ENCODE measurements at places on chromosomes 1 and 21.

- no peak for DNase-seq
- no peak overlapping the region for H3K27ac ChIP-seq
- H3K27me3 ChIP-seq = no peaks in the 10 kb centered on the region
Observed at GRCh38 chr1:114323959-114324661, 170.4 kb upstream of the SYT6 start.

GRCh38 chr1:230788561-230789275 is 41.5 kb downstream of the CAPN9 start:
- H3K27me3 ChIP-seq = no peaks in the 10 kb centered on the region
- no peaks in the 10 kb centered on the region for H3K4me1 ChIP-seq
- no peaks in the 10 kb centered on the region for H3K36me3 ChIP-seq
- no peak overlapping the region for H3K4me3 ChIP-seq
- no peak overlapping the region for H3K27ac ChIP-seq

GRCh38 chr1:215679231-215679630 is 112.1 kb downstream of the KCTD3 start:
- H3K36me3 ChIP-seq = no peaks in the 10 kb centered on the region
- H3K27ac ChIP-seq = no peak overlapping the region
- no peaks in the 10 kb centered on the region for H3K4me1 ChIP-seq
- no peak overlapping the region for H3K4me3 ChIP-seq
- H3K27me3 ChIP-seq = no peaks in the 10 kb centered on the region
- DNase-seq = no peak

DNA sequence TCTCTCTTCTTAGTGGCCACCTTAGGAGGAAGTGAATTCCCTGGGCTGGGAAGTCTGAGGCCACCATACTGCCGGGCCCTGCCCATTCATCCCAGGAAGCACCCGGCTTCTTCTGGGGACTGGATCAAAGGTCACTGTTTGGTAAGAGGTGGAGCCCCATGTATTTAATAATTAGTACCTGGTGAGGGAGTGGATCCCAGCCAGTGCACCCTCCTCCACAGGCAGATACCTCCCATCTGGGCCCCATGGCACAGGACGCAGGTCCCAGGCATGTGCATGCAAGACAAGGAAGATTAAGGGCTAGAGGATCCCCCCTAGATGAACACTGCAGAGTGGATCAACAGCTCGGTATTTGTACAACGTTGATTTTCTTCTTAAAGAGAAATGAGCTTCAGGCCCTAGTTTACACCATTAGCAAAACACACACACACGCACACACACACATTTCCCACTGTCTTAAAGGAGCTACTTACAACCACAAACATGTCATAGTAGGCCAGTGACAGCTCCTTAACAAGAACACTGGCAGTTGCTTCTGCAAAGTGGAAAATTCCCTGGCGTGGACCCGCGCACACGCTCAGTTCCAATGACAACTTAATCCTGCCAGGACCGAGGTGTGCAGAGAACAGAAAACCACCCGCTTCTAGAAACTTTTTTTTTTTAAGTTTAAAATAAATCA is 90.7 kb downstream of the MRPL37 start:
- DNase-seq = no peak
- no peaks in the 10 kb centered on the region for H3K36me3 ChIP-seq
- H3K4me1 ChIP-seq = peaks cover 70% of the 10 kb centered on the region
- H3K27ac ChIP-seq = no peak overlapping the region

DNA sequence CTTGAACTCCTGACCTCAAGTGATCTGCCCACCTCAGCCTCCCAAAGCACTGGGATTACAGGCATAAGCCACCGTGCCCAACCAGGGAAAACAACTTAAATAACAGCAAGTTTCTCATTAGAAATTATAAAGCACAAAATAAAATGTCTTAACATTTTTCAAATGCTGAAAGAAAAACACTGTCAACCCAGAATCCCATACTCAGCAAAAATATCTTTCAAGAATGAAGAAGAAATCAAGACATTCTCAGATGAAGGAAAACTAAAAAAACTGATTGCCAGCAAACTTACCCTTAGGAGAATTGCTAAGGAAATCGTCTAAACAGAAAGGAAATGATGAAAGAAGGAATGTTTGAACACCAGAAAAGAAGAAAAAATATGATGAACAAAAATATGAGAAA is 191.1 kb upstream of the NR5A2 start:
- no peaks in the 10 kb centered on the region for H3K4me1 ChIP-seq
- H3K27me3 ChIP-seq = no peaks in the 10 kb centered on the region
- no peaks in the 10 kb centered on the region for H3K36me3 ChIP-seq
- no peak overlapping the region for H3K27ac ChIP-seq

- H3K27me3 ChIP-seq = no peaks in the 10 kb centered on the region
- no peak for DNase-seq
- H3K4me1 ChIP-seq = no peaks in the 10 kb centered on the region
- no peak overlapping the region for H3K4me3 ChIP-seq
- no peaks in the 10 kb centered on the region for H3K36me3 ChIP-seq
- H3K27ac ChIP-seq = no peak overlapping the region
Observed at GRCh38 chr1:191963286-191963685, 195.0 kb upstream of the RGS18 start.

- H3K27me3 ChIP-seq = no peaks in the 10 kb centered on the region
- H3K4me1 ChIP-seq = no peaks in the 10 kb centered on the region
- H3K27ac ChIP-seq = no peak overlapping the region
- DNase-seq = no peak
- no peaks in the 10 kb centered on the region for H3K36me3 ChIP-seq
Observed at GRCh38 chr1:14265495-14265894, 333.0 kb upstream of the KAZN start.

DNA sequence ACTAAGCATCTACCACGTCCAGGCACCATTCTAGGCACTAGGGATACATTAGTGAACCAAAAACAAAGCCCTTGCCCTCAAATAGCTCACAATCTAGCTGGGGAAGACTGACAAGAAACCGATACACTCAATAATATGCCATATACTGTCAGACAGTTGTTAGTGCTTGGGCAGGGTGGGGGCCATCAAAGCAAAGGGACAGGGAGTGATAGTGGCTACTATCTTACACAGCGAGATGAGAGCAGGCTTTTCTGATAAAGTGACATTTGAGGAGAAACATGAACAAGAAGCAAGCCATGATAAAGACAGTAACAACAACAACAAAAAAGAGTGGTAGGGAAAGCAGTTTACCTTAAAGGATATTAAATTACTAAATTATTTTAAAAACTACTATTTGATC is 41.1 kb downstream of the ERO1B start:
- no peaks in the 10 kb centered on the region for H3K4me1 ChIP-seq
- no peaks in the 10 kb centered on the region for H3K36me3 ChIP-seq
- H3K27me3 ChIP-seq = no peaks in the 10 kb centered on the region
- no peak overlapping the region for H3K27ac ChIP-seq
- no peak overlapping the region for H3K4me3 ChIP-seq

DNA sequence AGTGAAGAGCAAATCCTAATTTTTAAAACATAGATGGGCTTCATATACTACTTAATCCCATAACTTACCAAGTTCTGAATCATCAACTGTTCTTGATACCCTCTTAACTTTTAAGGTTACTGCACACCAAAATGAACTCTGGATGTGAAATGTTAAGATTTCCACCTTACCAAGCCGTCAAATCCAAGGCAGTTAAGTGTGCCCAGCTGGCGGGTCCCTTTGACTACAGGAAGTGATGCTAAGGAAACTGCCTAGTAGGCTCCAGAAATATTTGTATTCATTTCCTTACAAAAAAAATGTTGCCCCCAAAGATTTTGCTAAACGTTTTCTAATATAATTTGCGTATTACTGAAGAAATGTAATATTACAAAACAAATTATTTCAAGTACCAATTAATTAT is 10.7 kb downstream of the NRIP1 start:
- H3K4me3 ChIP-seq = no peak overlapping the region
- H3K27me3 ChIP-seq = no peaks in the 10 kb centered on the region
- no peaks in the 10 kb centered on the region for H3K36me3 ChIP-seq
- DNase-seq = no peak
- H3K27ac ChIP-seq = no peak overlapping the region
- H3K4me1 ChIP-seq = peaks cover 51% of the 10 kb centered on the region

DNA sequence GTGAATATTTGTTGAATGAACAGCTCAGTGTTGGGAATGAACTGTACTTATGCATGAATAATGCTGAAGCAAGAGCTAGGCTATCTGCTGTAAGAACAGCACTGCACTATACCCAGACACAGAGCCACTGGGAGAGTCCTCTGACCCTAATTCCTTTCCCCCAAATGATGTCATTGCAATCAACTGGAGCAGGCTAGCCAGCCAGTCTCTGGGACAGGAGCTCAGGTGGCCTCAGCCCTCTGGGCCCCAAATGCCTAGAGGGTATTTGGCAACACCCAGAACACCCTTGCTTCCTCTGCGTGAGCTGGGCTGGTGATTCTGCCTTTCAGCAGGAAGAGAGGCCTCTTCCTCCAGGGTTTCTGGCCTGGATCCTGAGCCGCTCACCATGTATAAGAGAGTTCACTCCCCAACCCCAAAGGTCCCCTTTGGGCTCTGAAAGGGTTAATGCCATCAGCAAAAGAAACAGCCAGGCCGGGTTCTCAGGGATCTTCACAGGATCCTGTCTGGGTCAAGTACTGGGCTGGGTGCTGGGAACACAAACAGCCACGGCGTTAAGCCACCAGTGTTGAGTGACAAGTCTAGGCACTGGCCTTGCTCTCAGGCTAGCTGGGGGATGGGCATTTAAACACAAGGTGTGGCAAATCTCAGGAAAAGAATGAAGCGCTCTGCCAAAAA is 3.7 kb upstream of the PADI4 start:
- no peaks in the 10 kb centered on the region for H3K27me3 ChIP-seq
- no peak for DNase-seq

DNA sequence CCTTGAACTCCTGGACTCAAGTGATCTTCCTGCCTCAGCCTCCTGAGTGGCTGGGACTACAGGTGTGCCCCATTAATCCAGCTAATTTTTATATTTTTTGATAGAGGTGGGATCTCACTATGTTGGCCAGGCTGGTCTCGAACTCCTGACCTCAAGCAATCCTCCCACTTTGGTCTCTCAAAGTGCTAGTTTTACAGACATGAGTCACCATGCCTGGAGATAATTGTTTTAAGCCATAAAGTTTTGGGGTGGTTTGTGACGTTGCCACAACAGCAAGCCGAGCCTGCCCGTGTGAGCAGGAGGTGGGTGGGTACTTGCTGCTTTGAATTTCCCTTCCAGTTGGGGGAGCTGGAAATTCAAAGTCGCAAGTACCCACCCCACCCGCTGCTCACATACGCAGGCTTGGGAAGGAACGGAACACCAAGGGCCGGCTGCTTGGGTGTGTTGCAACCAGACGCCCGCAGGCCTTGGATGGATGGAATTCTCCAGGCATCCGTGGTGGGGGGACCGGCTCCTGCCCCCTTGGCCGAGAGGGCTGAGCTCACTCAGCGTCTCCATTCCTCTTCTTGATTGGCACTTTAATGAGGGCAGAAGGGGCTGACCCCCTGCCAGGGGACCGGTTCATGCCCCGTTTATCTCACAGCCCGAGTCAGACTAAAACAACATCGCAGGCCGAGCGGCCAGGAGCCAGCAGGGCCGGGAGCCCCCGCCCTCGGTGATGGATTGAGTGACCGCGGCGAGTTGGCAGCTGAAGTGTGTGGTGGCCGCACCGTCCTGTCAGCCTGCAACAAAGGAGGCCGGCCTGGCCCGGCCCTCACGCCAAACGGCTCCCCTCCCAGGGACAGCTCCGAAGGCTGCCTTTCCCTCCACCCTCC is 78.1 kb downstream of the DHRS3 start:
- no peak for DNase-seq
- H3K4me1 ChIP-seq = no peaks in the 10 kb centered on the region
- no peaks in the 10 kb centered on the region for H3K27me3 ChIP-seq
- no peak overlapping the region for H3K27ac ChIP-seq
- H3K4me3 ChIP-seq = no peak overlapping the region

- H3K27me3 ChIP-seq = no peaks in the 10 kb centered on the region
- no peak overlapping the region for H3K27ac ChIP-seq
- no peak overlapping the region for H3K4me3 ChIP-seq
- H3K36me3 ChIP-seq = no peaks in the 10 kb centered on the region
- DNase-seq = no peak
Observed at GRCh38 chr1:110356379-110356778, 17.2 kb downstream of the RBM15 start.

DNA sequence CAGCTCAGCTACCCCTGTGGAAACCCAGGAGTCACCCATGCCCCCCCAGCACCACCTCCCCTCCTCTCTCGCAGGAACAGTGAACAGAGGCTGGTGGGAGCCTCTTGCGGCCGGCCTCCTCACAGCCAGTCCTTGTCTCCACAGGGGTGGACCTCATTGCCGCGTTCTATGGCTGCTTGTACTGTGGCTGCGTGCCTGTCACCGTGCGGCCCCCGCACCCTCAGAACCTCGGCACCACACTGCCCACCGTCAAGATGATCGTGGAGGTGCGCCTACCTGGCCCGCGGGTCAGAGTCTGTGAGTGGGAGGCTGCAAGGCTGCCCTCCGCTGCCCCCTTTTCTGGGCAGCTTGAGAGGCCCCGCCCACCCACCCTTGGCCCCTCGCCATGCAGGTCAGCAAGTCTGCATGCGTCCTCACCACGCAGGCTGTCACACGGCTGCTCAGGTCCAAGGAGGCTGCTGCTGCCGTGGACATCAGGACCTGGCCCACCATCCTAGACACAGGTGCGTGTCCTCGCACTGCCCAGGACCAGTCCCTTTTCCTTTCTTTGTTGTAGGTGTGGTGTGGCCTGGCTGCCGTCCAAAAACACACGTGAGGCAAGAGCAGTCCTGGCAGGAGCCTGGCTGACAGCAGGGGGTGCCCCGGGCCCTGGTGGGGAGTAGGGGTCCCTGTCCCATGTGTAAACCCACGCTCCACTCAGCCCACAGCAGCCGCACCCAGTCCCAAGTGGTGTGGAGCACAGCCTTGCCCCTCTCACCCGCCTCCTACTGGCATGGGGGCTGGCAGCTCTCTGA is 50.3 kb downstream of the S100B start:
- peaks cover 20% of the 10 kb centered on the region for H3K36me3 ChIP-seq
- H3K27me3 ChIP-seq = no peaks in the 10 kb centered on the region
- H3K4me3 ChIP-seq = no peak overlapping the region
- no peak for DNase-seq
- H3K4me1 ChIP-seq = peaks cover 68% of the 10 kb centered on the region

DNA sequence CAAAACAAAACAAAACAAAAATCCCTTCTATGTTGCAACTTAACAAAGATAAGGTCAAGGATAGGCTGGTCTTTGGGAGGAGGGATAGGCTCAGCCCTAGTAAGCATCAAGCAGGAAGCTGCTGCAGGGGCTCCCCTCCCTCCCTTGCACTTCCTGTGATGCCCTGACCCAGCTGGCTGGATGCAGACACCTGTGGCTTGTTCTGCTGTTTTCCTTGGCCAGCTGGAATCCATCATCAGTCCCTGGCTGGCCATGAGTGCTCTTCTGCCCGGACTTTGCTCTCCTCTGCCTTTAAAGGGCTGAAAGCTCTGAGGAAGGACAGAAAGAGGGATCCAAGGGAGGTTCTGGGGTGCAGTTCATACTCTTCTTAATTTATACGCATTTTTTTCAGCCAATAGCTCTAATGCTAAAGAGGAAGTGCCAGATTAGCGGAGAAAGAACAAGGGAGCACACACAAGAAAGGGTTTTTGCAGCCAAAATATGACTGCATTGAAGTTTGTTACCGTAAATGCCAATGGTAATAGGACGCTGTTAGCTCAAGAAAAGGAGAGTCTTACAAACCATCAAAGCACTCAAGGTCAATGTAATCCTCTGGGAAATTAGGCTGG is 19.9 kb upstream of the UBE2U start:
- no peaks in the 10 kb centered on the region for H3K27me3 ChIP-seq
- no peaks in the 10 kb centered on the region for H3K36me3 ChIP-seq
- H3K4me1 ChIP-seq = no peaks in the 10 kb centered on the region
- H3K27ac ChIP-seq = no peak overlapping the region
